Ammon's horn (tissue), 1 donor: ENCODE measurements at places on chromosomes 2 and 18.

- no peak for DNase-seq
Measured at GRCh38 chr2:147506889-147507288, 337.9 kb upstream of the ACVR2A start.

GRCh38 chr18:22674272-22674671 lies 256.6 kb upstream of the CTAGE1 start:
- no peak for DNase-seq

DNA sequence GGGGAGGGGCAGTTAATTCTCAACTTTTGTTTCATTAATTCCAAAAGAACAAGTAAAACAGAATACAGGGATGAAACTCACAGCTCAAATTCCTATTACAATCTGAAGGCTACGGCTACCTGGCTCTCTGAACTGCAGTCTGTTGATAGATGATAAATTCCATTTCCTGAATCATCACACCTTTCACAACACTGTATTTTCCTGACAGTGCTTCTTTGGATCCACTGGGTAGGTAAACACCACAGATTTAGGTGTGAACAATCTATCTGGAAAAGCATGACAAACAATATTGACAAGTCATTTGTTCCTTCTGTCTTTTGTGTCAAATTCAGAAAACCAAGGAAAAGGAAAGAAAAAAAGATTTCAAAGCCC lies 843.2 kb downstream of the LRRTM4 start:
- DNase-seq, result no peak

DNA sequence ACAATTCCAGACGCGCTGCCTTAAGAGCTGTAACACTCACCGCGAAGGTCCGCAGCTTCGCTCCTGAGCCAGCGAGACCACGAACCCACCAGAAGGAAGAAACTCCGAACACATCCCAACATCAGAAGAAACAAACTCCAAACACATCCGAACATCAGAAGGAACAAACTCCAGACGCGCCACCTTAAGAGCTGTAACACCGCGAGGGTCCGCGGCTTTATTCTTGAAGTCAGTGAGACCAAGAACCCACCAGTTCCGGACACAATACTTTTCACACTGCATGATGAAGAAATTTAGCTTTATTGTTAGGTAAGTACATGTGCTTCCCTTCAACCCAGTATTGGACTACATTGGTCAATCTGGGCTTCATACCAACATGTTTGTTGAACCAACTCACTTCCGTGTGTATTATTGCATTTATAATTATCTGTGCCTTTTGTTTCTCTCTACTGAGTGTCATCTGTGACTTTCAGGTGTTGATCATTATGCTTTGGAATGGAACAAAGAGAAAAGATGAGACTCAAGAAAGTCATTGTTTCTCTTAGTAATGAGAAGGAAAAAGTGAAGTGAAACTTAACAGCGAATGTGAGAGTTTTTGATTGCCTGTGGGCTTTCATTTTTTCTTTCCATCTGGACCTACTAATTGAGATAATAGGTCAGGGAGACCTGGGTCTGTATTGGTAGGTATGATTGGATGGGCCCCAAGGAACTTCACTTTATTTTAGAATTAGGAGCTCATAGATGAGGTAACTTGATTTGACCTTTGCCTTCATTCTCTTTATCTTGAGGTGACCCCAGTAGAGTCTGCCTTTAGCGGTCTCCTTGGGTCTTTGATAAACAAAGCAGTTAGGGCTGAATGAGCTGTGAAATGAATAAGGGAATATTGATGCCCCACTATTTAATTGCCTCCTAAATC lies 76.1 kb upstream of the CAVIN2 start:
- no peak for DNase-seq

DNA sequence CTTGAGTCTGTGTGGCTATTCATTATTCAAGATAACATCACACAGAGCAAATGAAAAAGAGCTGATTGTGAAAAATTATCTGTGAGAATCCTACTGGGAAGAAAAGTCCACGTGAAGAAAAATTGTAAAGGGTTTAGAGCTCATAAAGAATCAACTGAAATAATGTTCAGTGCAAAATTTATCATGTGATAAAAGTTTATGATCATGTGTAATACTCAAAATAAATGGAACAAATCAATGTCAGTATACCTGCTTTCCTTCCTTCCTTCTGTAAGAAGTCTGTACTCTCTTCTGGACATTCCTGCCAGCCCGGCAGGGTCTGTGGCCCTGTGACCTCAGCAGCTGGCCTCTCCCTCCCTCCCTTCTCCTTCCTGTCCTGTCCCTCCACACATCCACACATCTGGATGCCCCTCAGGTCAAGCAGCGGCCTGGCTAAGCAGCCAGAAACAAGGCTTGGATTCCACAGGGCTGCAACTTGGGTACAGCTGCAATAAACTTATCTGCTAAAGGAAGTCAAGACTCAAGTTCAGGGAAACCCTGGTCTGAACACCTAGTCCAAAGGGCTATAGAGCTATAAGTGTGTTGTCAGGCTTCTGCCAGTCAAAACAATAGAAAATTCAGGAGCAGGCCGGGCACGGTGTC lies 172.1 kb downstream of the MREG start:
- no peak for DNase-seq

GRCh38 chr2:42359965-42360483 lies 993 bp downstream of the COX7A2L start:
- no peak for DNase-seq

DNA sequence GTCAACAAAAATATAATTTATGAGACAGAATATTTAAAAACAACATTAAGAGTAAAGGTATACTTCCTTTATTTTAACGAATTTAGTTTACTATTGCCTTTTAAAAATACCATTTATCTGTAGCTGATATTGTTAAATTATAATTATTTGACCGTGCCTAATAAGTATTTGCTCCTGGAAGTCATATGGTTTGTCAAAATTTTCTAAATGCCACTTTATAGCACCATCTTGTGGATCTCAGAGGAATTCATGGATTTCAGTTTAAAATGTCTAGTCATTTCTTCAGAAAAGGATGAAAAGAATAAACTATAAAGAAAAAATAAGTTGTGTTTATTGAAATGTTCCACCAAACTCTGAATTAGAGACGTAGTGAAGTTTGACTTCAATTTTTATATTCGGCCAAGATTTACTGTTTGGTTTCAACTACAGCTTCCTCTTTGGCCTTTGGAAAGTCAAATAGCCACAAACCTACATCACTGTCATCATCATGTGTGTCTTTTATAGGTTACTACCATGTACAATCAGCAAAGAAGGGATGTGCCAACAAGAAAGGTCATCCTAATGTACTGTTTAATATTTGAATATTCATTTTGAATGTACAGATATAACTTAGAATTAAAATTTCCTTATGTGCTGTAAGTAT lies 10.3 kb upstream of the FTCDNL1 start:
- peak; percentile 34 for DNase-seq

DNA sequence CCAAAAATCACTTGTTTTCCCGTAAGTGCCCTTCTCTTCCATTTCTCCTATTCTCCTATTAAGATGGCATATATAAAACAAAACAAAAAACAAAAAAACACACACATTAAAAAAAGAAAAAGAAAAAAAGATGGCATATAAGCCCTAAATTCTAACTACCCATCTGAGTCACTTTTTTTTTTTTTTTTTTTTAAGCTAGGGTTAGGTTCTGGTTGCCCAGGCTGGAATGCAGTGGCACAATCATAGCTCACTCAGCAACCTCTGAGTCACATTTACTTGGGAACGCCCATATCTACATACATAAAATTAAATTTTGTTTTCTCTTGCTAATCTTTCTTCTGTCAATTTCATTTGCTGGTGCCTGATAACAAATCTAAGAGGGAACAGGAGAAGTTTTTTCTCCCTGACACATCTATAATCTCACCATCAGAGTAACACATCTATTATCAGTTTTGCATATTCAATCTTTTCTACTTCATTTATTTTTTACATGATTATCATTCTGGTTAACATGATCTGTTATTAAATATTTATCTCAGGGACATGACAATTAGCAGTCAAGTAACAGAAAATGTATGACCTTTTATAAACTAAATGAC lies 52.1 kb downstream of the EEF1B2 start:
- DNase-seq, result no peak

DNA sequence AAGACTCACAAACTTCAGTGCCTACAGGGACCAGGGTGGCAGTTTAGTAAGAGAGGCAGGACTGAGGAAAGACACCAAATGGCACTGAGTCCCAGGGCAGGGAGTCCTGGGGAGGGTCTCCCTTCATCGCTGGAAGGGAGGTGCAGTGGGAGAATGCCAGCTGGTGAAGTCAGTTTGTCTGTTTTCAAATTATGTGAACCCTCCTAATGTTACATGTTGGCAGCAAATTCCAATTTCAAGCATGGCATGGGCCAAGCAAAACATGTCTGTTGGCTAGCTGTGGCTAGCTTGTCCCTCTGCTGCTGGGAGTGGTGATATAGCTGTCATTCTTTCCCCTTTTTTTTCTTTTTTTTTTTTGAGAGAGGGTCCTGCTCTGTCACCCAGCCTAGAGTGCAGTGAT lies 55.9 kb upstream of the HAAO start:
- no peak for DNase-seq

DNA sequence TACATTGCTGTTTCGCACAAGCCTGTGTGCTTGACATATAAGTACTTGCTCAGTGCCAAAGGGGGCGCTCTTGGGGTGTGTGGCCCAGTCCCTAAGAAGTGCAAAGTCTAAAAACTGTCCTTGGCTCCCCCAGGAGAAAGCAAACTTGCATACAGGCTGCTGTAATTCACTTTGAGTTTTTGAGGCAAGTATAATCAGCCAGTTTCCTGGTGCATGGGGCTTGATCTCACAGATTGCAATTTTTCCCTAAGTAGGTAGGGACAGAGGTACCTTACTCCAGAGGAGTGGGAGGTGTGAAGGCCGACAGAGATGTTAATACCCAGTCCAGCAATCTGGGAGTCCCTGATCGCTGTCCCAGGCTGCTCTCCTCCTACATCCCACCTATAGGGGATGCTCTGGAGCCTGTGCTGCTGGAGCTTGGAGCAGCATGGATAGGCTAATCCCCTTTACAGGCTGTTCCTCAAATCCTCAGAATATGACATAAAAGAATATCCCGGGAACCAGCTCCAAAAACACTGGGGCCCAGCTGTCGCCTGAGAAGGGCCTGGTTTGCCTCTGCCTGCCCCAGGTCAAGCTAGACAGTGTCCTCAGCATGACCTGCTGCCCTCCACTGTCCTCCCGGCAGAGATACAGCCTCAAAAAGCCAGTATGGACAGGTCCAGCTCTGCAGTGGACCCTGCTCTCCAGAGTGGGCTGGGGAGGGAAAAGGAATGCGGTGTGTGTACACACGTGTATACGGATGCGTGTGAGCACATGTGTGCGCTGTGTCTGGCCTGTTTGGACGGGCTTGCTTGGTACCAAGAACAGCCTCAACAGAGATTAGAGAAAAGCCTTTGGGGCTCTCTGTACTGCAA lies 136.5 kb upstream of the HAAO start:
- DNase-seq, result no peak

DNA sequence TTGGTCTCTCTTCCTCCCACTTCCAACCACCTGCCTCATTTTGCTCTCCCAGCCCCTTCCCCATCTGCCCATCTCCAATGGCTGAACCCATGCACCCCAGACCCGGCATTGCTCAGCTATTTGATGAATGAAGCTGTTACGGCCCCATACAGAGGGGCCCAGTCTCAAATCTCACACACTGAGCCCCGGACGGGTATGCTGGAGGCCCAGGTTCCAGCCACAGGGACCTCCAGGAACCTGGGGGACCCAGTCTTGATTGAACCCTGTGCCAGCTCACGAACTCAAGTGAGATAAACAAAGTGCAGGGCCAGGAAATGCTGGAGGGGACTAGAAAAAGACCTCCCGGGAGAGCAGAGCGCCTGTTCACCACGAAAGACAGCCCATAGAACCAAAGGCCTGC lies 63.4 kb upstream of the TEX51 start:
- no peak for DNase-seq

DNA sequence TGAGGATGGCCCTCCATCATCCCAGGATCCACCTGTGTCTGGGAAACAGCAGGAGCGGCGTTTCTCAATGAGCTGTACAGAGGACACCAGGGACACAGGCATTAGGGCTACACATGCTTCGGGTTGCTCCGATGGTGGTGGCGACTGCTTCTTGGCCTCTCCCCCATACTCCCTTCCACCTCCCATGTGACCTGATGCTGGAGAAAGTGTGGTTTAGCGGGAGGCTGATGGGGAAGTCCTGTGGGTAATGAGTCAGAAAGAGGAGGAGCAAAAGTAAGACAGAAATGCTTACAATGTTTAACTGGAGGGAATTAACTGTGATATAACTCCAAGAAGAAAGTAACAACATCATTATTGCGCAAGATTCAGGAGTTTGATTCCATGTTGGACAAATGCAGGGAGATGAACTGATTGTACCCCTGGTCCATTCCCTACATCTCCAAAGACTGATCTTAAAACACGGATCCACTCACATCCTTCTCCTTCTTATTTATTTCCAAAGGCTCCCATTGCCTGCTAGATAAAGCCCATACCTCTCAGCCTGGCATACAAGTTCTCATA lies 186.6 kb downstream of the NRP2 start:
- no peak for DNase-seq

- DNase-seq, result no peak
Measured at GRCh38 chr18:76370201-76370600, 124.8 kb downstream of the ZNF516 start.
